Left lung (tissue), 14 donors: ENCODE measurements at places on chromosomes 4 and X.

GRCh38 chr4:155780775-155781174, 22.0 kb downstream of the GUCY1B1 start:
- DNase-seq: no peak

DNA sequence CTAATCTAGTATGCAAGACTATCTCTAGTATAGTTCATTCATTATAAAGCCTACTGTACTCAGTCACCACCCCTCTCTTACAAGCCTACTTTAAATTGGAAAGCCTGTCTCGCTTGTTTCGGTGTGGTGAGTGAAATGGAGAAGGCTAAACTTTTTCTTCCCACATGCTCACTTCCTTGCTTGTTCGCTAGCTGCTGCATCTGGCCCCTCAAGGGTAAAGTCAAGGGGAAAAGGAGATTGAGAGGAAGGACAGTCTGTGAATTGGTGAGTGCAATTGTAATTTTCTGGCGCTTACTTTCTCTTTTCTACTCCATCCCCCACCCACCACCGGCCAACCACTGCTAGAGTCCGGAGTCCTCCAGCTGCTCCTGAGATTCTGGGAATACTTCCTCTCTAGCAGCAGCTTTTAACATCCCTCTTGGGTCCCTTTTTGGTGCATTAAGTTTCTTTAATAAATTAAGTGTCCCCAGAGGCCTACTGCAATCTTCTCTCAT, 12.1 kb upstream of the ARAP2 start:
- DNase-seq: no peak

DNA sequence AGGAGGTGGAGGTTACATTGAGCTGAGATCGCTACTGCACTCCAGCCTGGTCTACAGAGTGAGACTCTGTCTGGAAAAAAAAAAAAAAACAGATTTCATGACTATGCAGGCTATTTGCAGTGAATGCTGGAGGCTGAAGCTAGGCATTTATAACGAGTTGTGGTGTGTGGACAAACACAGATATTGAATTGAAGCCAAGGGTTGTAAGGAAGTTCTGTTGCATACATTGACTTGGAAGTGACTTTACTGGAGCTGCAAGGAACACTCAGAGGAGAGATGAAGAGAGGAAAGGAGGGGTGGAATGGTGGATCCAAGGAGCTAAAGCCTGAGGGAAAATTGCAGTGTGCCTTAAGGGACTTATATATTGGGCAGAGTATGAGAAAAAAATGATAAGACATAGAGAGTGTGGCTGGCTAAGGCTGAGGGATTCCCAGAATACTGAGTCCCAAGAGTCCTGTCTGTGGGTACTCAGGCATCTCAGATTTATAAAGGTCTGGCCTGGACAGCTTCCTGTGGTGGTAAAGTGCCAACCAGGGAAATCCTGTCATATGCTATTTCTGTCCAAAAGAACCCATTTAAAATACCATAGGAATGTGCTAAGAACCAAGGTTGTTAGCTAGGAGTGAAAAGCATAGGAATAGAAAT, 87.8 kb upstream of the GUCY1A1 start:
- no peak for DNase-seq

DNA sequence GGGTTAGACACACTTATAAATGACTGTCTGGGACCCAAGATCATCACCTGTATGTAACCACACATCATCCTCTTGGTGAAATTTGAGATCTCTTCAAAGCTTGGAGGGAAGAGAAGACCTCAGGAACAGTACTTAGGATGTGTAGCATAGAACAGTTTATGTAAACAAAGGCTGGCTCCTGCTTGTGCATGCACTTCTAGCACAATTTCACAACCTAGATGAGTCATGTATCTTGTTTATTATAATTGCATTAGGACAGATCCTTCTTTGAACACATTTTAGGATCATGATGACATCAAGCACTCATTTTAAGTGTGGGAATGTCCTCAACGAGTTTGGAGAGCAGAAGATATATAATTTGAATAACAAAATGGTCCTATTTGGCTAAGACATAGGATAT, 26.3 kb upstream of the ZMAT1 start:
- DNase-seq: no peak

DNA sequence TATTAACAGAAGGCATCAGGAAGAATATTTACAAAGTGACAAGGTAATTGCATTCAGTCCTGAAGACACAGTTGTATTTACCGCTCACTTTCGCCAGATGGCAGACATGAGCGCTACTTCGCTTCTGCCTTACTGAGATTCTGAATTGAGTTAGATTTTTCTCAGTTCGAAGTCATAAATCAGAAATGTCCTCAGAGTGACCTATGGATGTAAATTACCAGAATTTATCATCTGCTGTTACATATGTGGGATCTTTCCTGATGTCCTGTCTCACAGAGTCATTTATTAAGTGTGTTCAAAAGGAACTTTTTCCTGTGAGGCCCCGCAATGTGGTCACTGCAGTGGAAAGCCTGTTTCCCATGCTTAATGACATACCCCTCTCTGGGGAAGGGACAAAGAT, 97.3 kb upstream of the DCLK2 start:
- DNase-seq: no peak

DNA sequence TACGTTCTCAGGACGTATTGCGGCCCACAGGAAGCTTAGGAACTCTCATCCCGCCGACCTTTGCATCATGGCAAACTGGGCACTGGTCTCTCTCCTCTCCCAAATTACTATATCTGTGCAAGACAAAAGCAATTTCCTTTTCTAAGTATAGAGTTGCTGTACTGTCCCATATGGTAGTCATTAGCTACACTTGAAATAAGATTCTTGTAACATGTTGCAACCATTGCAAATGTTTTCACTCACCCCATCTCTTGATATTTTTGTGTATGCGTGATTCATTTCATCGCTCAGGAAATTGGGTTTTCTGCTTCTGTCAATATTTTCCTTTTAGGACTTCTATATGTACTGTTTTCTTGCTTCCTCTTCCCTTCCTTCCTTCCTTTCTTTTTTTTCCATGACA, 15.7 kb downstream of the ARMCX6 start:
- DNase-seq: peak; percentile 50
